ENCODE measurements at places on chromosomes 16 and 17.

DNA sequence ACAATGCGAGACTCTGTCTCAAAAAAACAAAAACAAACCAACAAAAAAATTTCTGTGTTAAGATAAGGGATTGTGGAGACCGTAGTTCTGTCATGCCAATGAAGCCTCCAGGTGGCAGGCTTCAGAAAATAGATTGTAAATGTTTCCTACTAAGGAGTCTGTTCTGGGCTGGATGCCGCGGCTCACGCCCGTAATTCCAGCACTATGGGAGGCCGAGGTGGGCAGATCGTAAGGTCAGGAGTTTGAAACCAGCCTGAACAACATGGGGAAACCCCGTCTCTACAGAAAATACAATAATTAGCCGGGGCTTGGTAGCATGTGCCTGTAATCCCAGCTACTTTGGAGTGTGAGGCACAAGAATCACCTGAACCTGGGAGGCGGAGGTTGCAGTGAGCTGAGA, 4.4 kb upstream of the SNX29 start:
- DNase-seq: no peak

DNA sequence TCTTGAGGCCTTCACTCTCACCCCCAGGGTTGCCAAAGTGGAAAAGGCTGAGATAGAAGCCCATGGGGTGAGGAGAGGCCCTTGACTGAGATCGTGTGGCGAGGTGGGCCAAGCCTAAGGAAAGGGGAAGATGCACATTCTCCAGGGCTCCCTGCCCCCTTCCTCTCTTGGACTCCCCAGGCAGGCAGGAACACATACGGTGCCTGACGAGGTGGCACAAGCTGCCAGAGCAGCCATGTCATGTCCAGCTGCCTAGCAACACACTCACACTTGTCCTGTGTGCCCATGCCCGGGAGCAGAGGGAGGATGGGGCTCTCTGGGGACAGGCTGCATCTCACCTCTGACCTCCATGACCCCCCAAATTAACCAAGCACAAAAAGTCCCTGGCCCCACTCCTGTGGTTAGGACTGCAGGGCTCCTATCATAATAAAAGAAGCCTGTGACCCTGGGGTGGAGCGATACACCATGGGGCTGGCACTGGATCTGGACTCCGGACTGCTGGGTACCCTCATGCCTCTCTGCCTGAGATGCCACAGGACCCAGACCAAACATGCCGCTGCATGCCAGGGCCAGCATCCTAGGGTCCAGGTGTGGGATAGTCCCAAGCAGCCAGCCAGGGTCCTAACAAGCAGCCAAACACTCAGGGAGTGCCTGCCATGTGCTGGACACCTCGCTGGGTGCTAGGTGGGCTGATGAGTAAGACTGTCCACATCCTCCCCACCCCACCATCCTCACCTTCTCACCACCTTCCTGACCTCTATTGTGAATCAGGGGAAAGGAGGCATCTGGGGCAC, 2.6 kb downstream of the GIT1 start:
- no peak for DNase-seq

DNA sequence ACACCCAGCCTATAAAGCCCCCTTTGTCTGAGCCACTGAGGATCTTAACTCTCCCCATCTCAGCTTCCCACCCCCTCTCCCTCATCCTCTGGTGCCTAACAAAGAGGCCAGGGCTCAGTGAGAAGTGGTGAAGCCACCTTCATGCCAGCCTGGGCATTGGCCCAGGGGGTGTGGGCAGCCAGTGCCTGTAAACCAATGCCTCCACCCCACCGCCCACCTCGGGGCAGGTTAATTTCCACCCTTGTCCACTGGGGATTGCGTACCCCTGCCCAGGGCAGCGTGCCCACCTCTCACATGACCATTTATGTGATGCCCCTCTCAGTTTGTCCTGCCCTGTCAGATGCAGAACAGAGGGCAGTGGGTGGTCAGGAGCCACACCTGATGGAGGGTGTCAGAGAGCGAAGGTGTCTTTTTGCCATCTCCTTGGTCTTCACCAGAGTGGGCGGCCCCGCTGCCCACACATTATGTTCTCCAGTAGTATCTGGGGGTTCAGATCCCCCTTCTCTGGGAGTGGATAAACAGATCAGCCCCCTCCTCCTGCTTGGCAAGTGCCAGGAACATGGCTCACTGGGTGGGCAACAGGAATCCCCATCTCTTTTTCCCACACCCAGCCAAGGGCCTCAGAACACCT, 10.1 kb upstream of the ARHGAP23 start:
- no peak for DNase-seq

GRCh38 chr17:41523787-41524186, 4.3 kb downstream of the KRT19 start:
- no peak for DNase-seq

DNA sequence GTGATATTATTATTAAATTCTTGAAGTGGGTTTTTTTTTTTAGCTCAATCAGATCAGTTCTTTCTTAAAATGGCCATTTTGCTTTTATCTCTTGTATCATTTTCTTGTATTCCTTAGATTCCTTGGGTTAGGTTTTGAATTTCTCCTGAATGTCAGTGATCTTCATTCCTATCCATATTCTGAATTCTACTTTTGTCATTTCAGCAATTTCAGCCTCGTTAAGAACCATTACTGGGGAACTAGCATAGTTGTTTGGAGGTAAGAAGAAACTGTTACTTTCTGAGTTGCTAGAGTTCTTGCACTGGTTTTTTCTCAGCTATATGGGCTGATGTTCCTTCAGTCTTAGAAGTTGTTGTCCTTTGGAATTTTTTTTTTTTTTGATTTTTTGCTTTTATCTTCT, 293.1 kb downstream of the MAP2K4 start:
- no peak for DNase-seq

DNA sequence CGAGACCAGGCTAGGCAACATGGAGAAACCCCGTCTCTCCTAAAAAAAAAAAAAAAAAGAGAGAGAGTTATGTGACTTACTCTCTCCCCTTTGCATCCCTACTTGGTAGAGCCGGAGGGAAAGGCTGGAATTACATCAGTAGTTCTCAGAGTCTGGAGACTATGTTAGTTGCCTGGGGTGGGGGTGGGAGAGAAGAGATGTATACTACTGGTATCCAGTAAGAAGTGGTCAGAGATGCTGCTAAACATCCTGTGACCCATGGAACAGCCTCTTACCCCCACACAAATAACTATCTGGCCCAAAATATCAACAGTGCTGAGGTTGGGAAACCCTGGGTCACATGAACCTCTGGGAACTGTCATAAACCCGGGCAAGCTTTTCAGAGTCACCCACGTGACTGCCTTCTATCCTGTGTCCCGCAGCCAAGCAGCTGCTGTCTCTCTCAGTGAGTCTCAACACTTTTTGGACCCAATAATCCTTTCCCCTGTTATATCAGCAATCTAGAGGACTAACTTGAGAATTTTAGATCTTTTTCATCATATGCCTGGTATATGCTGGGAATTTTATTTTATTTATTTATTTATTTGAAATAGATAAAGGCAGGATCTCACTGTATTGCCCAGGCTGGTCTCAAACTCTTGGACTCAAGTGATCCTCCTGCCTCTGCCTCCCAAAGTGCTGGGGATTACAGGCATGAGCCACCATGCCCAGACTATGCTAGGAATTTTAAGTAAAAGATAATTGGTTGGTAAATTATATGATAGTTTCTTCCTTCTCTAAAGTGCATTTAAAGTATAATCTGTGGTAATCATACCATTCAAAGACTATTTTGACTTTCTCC, 8.7 kb downstream of the EIF1 start:
- no peak for DNase-seq

DNA sequence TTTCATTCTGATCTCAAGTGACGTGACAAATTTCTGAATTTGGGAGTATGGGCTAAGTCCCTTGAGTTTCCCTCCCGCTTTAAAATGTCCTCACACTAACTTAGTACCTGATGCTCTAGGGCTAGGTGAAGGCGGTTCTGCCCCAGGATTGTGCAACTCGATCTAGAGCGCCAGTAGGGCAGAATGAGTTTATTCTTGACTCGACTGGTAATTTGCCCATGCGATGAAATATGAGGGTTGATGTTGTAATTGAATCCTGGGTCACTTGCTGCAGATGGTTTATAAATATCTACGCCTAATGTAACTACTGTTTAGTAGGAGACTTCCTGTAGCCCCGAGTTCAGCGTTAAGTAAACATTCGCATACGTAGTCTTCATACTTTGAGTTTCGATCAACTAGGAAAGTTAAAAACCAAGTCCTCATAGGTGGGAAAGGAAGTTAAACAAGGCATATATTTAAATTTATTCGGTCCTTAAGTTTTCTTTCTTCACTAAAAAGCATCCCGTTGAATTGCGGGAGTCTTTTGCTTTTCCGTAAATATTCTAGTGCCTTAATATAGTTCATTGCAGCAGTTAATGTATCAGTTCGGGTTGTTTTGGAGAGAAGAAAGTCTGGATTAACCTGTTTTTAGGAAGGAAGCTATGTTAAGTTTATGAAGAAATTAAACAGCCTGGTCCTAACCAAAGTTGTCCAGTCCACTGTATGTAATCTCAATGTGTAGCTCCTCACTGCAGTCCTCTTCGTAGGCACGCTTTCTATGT, 1.6 kb downstream of the CTCF start:
- DNase-seq: no peak

DNA sequence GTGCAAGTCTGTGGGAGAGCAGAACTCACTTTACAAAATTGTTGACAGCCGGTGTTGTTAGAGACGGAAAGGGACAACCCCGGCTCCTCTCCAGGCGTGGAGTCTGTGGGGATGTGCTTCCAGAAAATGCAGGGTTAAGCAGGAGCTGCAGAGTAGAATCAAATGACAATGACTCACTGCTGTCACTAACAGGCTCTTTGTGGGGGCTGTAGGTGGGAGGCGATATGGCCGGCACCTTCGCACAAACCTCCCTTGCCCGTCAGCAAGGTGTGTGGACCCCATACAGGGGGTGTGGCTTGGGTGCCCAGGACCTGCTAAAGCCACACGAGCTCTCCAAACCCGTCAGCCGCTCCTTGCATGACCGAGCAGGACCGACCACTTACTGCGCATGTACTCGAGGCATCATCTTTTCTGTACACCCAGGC, 5.8 kb downstream of the PDK2 start:
- DNase-seq: no peak

GRCh38 chr17:73017658-73018057, 74.8 kb downstream of the SLC39A11 start:
- DNase-seq: no peak

DNA sequence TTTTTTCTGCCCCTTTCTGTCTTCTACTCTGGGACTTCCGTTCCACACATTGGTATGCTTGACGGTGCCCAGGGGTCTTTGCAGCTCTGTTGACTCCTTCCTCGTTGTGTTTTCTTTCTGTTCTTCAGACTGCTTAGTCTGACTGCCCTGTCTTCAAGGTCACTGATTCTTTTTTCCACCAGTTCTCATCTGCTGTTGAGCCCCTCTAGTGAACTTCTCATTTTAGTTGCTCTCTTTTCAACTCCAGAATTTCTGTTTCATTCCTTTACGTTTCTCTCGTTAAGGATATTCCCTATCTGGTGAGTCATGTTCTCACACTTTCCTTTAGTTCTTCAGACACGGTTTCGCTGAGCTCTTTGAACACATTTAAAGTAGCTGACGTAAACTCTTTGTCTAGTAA, 13.8 kb downstream of the GAA start:
- no peak for DNase-seq

DNA sequence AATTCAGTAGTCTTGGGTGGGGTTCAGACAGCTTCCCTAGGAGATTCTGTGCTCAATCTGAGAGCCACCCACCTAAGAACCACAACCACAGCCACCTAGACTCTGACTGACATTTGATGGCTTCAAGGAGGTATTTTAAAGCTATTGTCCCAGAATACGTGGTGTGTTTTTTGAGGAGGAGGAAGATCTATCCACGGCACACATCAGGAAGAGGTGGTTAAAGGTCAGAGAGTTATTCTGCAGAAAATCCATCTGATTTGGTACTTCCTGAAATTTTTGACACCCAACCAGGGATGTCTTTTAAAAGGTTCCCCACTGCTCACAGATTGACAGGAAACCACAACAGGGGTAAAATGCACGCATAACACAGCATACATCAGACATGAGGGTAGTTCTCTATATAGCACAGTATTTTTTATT, 25.1 kb downstream of the SMARCE1 start:
- no peak for DNase-seq

GRCh38 chr17:66304304-66305174, 2.1 kb downstream of the PRKCA start:
- no peak for DNase-seq

DNA sequence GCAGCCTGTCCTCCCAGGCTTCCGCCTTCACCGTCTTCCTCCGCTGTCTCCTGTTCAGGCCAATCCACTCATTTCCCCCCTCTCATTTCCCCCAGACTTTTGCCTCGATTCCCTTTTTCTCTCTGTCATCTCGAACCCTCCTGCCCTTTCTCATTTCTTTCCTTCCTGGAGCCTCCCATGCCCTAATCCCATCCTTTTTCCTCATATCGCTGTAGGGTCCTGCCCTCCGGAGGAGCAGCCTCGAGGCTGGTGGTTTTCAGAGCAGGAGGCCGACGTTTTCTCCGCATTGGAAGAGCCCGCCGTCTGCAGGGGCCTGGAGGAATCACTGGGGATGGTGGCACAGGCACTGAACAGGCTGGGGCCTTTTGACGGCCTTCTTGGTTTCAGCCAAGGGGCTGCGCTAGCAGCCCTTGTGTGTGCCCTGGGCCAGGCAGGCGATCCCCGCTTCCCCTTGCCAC, 597 bp downstream of the OVCA2 start:
- no peak for DNase-seq

DNA sequence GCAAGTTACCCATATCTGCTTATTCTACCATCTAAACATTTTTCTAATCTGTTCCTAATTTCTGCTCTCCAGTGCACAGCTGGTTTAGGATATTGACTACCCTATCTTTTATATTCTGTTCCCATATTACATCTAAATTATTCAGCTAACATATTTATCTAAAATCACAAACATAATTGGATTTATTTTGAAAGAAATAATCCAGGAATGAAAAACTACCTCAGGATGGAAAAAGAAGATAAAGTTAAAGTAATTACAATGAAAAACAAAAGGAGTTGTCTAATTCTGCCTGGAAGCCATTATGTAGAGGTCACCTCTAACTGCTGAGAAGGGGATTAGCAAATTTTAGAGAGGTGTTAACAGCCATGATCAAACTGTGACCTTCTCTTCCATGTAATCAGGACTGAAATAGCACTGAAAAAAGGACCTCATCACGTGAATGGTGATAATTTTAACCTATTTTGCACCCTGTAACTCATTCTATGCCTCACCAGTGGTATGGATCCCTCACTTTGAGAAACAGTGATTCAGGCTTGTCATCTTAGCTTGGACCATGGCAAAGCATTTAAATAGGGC, 653.3 kb downstream of the CDH11 start:
- no peak for DNase-seq

DNA sequence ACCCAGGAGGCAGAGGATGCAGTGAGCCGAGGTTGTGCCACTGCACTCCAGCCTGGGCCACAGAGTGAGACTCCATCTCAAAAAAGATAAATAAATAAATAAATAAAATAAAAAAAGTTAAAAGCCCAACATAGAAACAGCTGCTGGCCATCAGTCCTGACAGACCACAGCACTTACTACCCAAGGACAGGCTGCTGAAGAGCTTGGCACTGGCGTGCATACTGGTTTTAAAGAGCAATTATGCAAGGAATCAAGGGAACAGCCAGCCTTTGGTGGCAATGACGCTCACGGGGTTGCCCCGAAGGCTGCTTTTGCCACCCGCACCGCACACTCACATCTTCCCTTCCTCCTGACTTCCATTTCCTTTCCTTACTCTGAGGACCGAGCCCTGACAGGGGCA, 4.2 kb downstream of the PLD6 start:
- no peak for DNase-seq

All from effector CD8-positive, alpha-beta T cell (primary cell).